ENCODE measurements at places on chromosomes 3 and 15. TPM values are rescaled to one million over a fixed set of nuclear protein-coding genes. Genes with fewer than 3 reads are reported as not detected.

- no peaks in the 10 kb centered on the region for H3K36me3 ChIP-seq
- no peak overlapping the region for H3K27ac ChIP-seq
- no peak overlapping the region for H3K4me3 ChIP-seq
- H3K27me3 ChIP-seq, result peaks cover 2% of the 10 kb centered on the region
- no peak for DNase-seq
Observed at GRCh38 chr3:106758459-106758858, 618.8 kb upstream of the CCDC54 start.

DNA sequence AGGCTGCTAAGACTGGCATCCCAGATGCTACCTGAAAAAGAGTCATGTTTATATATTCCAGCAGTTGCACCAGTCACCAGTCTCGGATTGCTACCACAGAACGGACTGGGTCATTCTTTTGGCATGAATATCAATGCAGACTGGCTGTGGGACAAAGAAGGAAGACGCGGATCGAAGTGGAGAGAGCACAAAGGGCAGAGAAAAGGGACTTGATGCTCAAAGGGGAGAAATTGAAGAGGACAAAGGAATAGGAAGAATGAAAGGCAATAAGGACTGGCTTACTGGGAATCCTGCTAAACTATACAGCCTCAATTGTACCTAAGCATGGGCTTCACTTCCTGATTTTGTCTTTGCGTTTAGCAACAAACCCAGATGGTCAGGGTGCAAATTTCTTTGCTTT, 15.3 kb upstream of the DIS3L start:
- no peak for DNase-seq
- no peaks in the 10 kb centered on the region for H3K36me3 ChIP-seq
- H3K4me1 ChIP-seq, result no peaks in the 10 kb centered on the region
- H3K4me3 ChIP-seq, result no peak overlapping the region

DNA sequence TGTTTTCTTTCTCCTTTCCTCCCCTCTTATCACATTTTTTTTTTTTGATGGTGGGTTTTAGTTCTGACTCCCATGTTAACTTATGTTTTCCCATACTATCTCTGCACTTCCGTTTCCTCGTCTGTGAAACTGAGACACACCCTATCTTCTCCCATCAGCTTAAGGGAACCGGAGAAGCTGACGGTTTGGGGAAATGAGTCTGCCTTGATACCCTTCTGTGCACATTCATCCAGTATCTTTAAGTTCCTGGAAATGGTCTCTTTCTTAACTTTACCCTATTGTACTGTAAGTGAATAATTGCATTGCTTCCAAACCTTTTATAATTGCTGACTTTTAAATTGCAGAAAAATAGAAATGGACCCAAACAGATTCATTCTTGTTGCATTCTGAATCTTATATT, 26.2 kb upstream of the CFAP161 start:
- peaks cover 16% of the 10 kb centered on the region for H3K27me3 ChIP-seq
- no peak overlapping the region for H3K27ac ChIP-seq
- H3K36me3 ChIP-seq, result no peaks in the 10 kb centered on the region
- peaks cover 4% of the 10 kb centered on the region for H3K4me1 ChIP-seq
- no peak for DNase-seq

DNA sequence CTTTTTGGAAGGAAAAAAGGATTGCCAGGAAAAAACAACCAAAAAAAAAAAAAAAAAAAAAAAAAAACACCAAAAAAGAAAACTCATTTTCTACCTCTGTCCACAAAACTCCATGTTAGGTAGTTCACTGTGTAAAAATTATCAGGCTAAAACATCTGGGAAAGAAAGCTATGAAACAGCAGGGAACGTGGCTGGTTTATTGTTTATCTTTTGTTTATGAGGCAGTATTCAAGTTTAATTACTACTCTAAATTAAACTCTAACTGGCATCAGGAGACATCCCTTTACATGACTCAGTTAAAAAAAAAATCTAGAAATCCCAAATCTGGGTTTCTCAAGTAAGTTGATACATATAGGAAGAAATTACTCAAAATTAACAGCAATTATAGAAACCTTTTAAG, 21.8 kb downstream of the MEIS2 start:
- no peak for DNase-seq
- no peak overlapping the region for H3K27ac ChIP-seq
- peaks cover 14% of the 10 kb centered on the region for H3K27me3 ChIP-seq
- H3K4me3 ChIP-seq, result no peak overlapping the region

DNA sequence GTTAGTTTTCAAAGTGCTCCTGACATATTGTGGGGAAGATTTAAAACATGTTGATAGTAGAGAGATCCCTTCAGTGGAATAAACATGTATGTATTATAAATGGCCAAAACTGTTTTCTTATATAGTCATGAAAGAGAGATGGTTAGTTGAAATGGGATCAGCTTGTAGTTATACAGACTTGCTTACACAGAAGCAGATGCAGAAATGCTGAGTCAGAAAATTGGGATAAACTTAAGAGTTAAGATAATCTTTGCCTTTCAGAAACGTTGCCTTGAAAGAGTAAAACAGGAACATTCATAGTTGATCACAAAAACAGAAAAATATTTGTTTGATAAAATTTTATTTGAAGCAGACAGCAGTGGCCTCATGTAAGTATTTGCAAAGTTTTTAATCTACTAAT, 433.2 kb upstream of the BCHE start:
- H3K27ac ChIP-seq, result no peak overlapping the region
- no peaks in the 10 kb centered on the region for H3K4me1 ChIP-seq
- DNase-seq, result no peak
- H3K36me3 ChIP-seq, result no peaks in the 10 kb centered on the region
- H3K27me3 ChIP-seq, result no peaks in the 10 kb centered on the region

Gene CLSTN2
- not detected for total RNA-seq

Gene LCTL
- not detected for total RNA-seq

Gene CNTN6
- not detected for total RNA-seq

Gene CACNA2D2
- 1.5 TPM for total RNA-seq
